ENCODE measurements at places on chromosomes 5 and 9.

GRCh38 chr5:9505225-9505624 lies 40.6 kb downstream of the SEMA5A start:
- no peak for DNase-seq

- no peak for DNase-seq
Observed at GRCh38 chr9:22041775-22042174, 32.7 kb upstream of the CDKN2B start.

DNA sequence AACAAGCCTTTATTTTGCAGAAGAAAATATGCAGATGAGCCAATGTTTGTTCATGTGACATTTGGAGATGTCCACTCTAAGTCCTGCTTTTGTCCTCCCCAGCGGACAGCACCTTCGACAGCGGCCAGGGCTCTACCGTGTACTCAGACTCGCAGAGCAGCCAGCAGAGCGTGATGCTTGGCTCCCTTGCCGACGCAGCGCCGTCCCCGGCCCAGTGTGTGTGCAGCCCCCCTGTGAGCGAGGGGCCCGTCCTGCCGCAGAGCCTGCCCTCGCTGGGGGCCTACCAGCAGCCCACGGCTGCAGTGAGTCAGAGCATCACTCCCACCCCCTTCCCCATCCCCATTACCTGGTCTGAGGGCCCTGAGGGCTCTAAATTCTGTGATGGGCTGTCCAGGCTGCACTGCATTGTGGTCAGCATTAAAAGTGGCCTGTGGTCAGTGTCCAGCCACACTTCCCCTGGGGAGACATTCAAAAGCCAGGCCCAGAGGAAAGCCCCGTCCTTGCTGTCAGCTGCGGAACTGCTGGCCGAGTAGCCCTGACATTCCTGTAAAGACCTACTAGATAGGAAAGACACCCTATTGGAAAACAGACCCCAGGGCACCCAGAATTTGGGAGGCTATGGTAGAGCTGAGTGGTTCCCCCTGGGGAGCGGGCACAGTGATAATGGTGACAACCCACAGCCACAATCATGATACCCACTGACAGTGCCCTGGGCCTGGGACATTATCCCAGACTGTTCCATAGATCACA lies 69.0 kb downstream of the WNK2 start:
- DNase-seq = no peak

DNA sequence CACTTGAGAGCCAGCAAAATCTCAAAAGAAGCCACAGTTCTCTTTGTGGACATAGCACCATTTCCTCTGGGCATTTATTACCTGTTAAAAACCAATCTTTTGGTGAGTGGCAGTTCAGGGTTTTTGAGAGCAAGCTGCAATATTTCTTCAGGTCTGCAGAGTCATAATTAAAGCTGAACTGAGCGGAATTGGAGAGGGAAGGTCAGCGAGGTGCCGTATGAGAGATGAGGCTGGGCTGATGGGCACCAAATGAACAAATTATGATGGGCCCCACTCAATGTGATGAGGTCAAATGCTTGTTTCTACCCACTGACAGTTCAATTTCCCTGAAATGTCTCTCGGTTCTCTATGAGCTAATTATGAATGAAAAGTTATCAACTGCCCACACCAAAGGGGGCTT lies 231.9 kb downstream of the AP3B1 start:
- no peak for DNase-seq

- no peak for DNase-seq
Observed at GRCh38 chr9:2991292-2991691, 147.4 kb upstream of the PUM3 start.

DNA sequence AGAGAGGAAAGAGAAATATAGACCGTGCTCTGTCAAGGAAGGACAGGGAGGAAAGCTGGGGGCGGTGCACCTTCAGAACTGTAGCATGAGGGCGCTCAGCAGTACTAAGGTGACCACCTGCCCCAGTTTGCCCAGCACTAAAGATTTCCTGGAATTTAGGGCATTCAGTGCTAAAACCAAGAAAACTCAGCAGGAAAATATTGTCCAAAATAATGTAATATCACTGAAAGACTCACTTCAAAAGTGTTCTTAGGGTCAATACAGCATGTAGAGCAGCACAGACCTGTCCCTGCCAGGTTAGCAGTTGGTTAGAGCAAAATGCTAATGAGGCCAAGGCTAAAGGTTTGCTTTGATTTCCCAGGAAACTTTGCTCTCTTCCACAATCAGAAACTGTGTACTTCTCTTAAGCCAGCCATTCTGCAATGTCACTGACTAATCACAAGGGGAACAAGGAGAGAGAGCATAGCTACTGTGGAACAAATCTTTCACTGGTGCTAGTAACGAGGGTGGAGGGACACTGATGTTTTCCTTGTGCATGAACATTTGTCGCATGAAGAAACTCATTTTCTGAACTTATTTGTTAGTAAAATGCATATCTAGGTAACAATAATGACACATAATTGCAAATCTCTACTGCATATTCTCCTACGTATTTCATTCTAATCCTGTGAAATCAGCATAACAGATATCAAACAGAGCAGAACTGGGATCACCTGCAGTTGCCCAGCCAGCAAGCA lies 53.0 kb upstream of the GRAMD2B start:
- DNase-seq = no peak

DNA sequence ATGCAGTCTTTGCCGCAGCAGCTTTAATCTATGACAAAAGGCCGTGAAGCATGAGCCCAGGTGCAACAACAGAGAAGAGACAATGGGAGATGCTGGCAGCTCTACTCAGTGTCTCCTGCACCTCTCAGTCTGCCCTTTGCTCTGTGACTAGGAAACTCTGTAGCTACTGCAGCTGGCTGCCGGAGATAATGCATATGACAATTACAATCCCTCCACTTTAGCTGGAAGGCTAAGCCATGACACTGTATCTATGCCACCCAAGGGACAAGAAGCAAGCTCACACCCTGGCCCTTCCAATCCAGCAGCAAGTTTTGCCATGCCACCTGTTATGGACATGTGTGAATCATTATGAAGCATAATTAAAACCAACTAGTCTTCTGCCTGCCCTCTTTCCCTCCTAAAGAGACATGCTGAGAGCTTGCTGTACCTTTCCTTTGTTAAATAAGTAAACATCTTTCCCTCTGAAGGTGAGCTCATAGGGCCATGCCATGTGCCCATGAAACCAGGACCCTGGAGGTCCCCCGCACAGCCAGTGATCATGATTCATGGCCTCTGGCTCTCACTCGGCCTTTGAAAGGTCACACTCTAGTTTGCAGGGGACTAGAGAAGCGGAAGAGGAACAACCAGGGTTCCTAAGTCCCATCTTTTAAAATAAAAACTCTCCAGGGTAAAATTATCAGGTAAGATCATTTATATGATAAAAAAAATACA lies 219.4 kb downstream of the SPOCK1 start:
- no peak for DNase-seq

DNA sequence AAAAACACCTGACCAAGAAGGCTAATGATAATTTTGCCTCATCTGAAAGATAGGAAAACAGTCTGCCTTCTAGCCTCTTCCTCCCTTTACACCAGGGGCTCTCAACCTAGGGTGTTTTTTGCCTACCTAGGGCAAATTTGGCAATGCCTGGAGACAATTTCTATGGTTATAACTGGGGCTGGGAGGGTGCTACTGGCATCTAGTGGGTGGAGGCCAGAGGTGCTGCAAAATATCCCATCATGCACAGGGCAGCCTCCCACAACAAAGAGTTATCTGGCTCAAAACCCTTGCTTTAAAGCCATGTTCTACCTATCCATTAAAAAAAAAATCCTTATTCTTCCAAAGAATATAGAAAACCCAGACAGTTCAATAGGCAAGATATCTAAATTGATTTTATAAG lies 45.0 kb upstream of the NR3C1 start:
- DNase-seq = no peak

GRCh38 chr9:3879726-3880505 lies 354.1 kb upstream of the RFX3 start:
- DNase-seq = no peak

DNA sequence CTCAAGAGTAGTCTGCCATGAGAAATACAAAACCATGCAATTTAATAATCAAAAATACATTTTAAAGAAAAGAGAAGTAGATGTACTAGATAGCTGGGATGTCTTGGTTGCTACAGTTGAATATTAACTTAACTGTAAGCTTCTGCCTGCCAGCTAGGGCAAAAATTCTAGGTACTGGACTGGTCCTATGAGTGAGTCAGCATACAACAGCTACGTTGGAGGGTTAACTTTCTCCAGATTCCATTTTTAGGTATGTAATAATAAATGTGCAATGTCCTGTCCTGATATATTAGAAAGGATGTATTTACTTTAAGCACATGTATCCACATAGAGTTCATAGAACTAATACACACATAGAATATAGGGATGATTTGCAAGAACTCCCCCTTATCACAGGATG lies 230.1 kb downstream of the CAAP1 start:
- DNase-seq = no peak

DNA sequence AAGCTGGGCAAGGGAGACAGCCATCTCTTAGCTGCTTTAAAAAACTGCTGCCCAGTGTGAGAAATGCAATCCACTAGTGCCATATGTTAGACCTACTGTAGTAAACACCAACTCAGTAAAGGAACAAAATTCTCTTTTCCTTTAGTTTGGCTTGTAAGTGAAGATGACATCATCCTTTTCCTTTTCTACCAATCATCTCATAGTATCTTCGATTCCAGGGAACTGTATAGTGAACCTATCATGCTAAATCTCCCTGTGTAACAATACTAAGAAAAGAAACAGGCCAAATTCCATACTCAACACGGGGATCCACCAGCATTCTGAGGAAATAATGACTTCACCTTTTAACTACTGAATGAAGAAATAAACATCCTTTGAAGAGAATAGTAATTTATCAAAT lies 100.1 kb downstream of the RAPGEF6 start:
- DNase-seq = no peak

DNA sequence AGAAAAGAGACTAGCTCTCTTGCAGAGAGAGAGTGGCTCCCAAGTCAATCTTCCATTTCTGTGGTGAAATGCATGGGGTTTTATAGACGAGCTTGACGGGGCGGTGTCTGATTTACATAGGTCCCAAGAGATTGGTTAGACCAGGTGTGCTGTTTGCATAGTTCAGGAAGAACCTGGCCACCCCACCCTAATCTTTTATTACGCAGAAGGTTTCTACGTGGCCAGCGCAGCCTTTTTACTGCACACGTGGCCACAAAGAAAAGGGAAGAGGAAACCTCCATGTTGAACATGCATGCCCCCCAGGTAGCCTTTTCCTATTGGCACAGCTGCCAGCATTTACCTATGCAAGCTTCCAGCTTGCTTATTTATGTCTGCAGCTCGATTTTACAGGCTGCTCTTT lies 92.1 kb downstream of the CAVIN4 start:
- DNase-seq = no peak

DNA sequence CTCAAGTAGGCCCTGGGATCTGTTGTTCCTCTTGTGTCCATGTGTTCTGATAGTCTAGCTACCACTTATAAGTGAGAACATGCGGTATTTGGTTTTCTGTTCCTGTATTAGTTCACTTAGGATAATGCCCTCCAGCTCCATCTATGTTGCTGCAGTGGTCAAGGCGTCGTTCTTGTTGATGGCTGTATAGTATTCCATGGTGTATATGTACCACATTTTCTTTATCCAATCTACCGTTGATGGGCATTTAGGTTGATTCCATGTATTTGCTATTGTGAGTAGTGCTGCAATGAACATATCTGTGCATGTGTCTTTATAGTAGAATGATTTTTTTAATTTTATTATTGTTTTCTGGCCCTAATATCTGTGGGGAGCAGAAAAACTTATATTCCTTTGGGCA lies 74.3 kb downstream of the MAT2B start:
- DNase-seq = no peak

GRCh38 chr5:72956324-72957140 lies 691 bp downstream of the FCHO2 start:
- no peak for DNase-seq

DNA sequence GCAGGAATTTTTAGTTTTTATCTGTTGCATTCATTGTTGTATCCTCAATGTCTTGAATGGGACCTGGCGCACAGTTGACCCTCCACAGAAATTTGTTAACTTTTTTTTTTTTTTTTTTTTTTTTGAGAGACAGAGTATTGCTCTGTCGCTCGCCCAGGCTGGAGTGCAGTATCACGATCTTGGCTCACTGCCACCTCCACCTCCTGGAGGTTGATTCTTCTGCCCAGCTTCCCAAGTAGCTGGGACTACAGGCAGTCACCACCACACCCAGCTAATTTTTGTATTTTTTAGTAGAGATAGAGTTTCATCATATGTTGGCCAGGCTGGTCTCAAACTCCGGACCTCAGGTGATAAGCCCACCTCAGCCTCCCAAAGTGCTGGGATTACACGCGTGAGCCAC lies 205.9 kb downstream of the ROR2 start:
- no peak for DNase-seq

DNA sequence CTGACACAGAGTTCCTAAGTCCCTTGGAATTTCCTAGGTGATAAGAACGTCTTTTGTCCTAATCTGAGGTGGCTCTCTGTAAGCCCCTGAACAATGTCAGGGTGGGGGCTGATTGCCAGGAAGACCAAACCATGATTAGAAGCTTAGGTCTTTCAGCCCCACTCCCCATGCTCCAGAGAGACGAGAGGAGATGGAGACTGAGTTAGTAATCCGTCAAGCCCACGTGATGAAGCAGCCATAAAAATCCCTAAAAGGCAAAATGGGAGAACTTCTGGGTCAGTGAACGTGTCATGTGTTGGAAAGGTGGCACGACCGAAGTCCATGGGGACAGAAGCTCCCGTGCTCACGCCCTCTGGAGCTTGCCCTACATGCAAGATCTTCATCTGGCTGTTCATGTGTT lies 85.6 kb downstream of the RAD23B start:
- no peak for DNase-seq

GRCh38 chr9:97413462-97413861 lies 1.6 kb downstream of the TDRD7 start:
- no peak for DNase-seq

GRCh38 chr5:119358530-119358900 lies 2.7 kb downstream of the TNFAIP8 start:
- no peak for DNase-seq

GRCh38 chr9:131593091-131593820 lies 47.9 kb downstream of the PRRT1B start:
- DNase-seq = no peak

DNA sequence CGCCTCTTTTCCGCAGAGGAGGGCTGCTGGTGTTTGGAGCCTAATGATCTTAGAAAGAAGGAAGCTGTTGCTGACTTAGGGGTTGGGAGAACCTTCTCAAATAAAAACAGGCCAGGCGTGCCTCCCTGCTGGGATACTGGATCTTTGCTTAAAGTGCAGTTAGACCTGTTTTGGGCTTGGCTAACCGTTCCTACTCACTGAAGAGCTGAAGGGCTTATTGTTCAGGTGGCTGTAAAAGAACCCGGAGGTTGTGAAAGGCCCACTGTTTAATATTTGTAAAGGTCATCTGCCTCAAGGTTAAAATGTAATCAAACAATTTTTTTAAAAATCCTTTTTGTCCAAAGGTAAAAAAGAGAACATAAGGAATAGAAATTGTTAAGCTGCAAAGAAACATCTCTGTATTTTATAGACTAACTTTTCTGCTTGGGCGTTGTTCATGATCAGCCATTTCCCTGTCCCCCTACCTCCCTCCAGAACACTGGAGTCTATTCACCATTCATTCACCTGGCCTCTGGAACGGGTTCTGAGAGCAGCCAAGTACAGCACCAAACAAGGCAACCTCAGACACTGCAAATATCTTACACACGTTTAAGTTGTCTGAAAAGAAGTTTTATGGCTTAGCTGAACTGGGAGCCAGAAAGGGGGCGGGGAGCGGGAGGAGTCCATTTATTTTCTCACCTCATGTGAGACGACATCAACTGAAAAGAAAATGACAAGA lies 18.6 kb upstream of the MTMR12 start:
- no peak for DNase-seq

Measured in BJ (cell line).